ENCODE measurements at places on chromosomes 7 and 10. TPM values are rescaled to one million over a fixed set of nuclear protein-coding genes. Genes with fewer than 3 reads are reported as not detected.

GIMAP4 gene
- 12.7 TPM for total RNA-seq

NEURL1 gene
- 40.2 TPM for total RNA-seq

BAZ1B gene
- 58.4 TPM for total RNA-seq

DNA sequence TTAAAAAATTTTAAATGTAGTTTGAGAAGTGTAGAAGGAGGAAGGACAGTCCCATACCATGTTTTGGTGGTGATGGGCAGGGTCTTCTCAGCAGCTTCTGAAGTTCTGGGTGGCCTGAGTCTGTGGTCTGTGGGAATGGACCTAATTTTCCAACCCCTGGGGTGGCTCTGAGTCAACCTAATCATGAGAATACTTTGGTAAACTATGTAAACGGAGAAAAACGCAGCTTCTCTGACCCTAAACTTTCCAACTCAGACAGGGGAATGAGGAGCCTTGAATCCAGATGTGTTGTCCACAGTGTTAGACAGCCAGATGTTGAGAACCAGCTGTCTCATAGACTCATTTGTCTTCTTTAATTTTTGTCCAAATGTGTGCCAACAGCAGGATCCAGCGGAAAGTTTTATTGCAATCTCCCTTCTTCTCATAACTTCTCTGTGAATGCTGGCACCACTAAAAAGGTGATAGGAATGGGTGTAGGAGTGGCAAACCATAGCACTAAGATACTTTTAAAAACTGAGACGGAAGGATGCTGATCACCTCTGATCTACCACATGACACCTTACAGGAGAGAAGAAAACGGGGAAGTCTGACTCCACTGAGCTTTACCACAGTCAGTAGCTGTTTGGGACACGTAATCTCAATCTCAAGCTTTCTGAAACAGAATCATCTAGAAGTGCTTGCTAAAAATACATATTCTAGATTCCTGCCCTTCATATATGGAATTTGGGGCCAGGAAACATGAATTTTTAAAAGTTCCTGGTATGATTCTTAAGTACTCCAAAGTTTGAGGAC, 90.5 kb upstream of the PHYHIPL start:
- H3K4me1 ChIP-seq: no peaks in the 10 kb centered on the region
- DNase-seq: no peak
- no peaks in the 10 kb centered on the region for H3K27me3 ChIP-seq
- H3K4me3 ChIP-seq: no peak overlapping the region
- H3K36me3 ChIP-seq: no peaks in the 10 kb centered on the region

ACSM6 gene
- not detected for total RNA-seq

GRCh38 chr10:94006591-94007550, 13.1 kb downstream of the PLCE1 start:
- H3K36me3 ChIP-seq: no peaks in the 10 kb centered on the region
- H3K27ac ChIP-seq: peak overlapping the region; percentile 76

CCDC172 gene
- not detected for total RNA-seq

CRYGN gene
- total RNA-seq: not detected

TACC2 gene
- total RNA-seq: 93.2 TPM

DNA sequence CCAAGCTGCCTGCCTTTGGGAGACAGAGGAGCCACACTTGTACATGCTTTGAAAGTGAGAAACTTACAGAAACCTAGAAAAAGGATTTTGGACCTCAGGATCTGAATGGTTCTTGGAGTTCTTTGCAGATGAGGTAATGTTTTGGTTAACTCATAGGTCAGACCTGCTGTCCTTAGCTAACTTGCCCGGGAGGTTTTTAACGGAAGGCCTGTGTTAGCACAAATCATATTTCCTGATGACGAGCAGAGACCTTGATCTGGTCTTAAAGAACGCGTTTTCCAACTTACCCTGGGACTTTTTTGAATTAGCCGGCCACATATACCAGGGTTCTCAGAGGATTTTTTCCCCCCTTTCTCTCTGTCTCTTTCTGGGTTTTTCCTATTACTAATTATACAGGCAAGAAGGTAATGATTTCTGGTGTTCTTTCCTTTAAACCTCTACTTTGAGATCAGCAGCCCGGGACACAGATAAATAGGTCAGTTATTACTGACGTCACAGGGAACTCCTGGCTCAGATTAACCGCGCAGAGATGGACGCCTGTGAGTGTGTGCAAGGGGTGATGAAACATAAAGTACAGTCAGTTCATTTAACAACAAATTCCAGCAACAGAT, 101.7 kb upstream of the KLF6 start:
- no peak for DNase-seq
- H3K4me1 ChIP-seq: no peaks in the 10 kb centered on the region
- H3K27me3 ChIP-seq: no peaks in the 10 kb centered on the region

- H3K4me1 ChIP-seq: no peaks in the 10 kb centered on the region
- no peak for DNase-seq
- H3K36me3 ChIP-seq: no peaks in the 10 kb centered on the region
- no peaks in the 10 kb centered on the region for H3K27me3 ChIP-seq
- H3K27ac ChIP-seq: no peak overlapping the region
- H3K4me3 ChIP-seq: no peak overlapping the region
These were observed 14.9 kb downstream of the AFAP1L2 start for GRCh38 chr10:114389426-114389825.

- H3K36me3 ChIP-seq: no peaks in the 10 kb centered on the region
- DNase-seq: no peak
- no peaks in the 10 kb centered on the region for H3K4me1 ChIP-seq
These were observed 6.3 kb upstream of the IL2RA start for GRCh38 chr10:6068422-6068821.

DNA sequence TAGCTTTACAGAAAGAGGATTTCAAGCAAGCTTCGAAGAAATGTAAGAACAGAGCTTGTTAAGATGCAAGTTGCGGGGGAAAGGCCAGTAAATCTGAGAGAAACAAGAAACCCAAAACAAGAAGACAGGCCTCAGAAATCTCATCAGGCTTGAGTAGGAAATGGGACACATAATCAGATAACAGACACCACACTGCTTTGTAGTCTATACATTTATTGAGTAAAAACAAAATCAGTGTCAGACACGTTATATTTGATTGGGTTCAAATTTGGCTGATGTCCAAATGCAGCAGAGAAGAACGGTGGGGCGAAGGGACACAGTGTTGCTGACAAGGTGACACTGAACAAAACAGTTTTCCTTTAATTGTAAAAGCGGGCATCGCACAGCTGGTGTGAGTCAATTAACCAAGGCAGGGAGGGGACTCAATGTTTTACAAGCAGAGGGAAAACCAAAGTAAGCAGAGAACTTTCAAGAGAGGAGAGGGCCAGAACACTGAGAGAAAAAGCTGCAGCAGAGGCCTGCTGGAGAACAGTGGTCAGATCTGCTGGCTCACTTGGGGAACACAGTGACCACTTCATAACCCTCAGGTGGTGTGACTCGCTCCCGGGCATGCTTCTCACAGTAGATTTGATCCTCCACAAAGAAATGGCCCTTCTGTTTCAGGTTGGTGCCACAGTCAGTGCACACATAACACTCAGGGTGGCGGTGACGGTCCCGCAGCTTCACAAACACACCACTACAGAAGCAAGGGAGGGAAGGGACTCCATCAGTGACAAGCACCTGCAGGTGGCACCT, 43.5 kb downstream of the ACSM6 start:
- no peaks in the 10 kb centered on the region for H3K27me3 ChIP-seq
- DNase-seq: no peak

SMIM30 gene
- 29.1 TPM for total RNA-seq

GFRA1 gene
- total RNA-seq: 1.0 TPM

DNA sequence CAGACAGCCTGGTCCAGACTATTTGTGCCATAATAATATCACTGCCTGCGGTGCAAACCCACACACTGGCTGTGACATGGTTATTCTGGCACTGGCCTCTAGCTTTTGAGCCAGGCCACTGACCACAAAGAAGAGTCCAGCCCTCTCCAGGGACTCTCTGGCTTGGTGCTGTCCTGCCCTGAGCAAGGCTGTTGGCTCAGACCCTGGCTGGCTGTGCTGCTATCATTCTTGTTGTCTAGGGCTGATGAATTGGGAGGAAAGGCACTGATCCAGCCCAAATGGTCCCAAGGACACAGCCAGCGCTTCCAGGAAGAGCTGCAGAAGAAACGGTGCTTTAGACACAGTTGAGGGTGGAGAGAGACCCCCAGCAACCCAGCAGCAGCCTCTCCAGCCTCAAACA, 80.8 kb downstream of the TMEM130 start:
- no peak for DNase-seq
- no peak overlapping the region for H3K27ac ChIP-seq
- H3K4me1 ChIP-seq: no peaks in the 10 kb centered on the region
- H3K27me3 ChIP-seq: no peaks in the 10 kb centered on the region
- H3K36me3 ChIP-seq: no peaks in the 10 kb centered on the region

- H3K27me3 ChIP-seq: no peaks in the 10 kb centered on the region
- H3K27ac ChIP-seq: no peak overlapping the region
- no peaks in the 10 kb centered on the region for H3K36me3 ChIP-seq
These were observed 57.2 kb downstream of the ADAM12 start for GRCh38 chr10:126331101-126331500.

SPDYE16 gene
- total RNA-seq: not detected

DNA sequence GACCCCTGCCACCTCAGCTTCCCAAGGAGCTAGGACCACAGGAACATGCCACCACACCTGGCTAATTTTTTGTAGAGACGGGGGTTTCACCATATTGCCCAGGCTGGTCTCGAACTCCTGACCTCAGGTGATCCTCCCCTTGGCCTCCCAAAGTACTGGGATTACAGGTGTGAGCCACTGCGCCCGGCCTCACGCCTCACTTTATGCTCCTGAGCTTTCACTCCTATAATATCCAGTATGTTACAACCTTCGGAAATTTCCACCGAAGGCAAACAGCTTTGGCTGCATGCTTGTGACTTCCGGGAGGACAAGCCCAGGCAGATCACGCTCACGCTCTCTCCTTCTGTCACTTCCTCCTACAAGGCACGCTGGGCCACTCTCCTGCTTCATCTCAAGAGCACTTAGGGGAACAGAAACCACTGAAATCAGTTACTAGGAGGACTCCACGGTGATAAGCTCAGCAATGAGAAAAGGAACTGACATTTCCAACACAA, 4.4 kb upstream of the MAD1L1 start:
- H3K36me3 ChIP-seq: no peaks in the 10 kb centered on the region
- DNase-seq: peak; percentile 47
- peak overlapping the region; percentile 53 for H3K27ac ChIP-seq
- H3K4me1 ChIP-seq: no peaks in the 10 kb centered on the region
- no peaks in the 10 kb centered on the region for H3K27me3 ChIP-seq

DNA sequence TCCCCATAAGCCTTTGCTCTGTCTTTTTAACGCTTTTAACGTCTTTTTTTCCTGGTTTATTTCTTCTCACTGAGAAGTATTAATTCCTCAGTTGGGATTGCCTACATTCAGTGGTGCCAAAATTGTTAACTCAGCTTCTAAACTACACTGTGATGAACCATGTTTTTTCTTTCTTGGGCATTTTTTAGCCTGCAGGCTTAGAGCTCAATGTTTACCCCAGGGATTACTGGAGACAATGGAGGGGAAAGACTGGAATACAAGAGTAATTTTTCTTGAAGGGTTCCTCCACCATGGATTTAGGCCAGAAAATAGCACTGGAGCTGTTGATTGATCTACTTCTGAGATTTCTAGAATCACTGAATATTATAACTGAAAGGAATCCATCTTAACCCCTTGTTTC, 19.8 kb downstream of the STAMBPL1 start:
- no peak overlapping the region for H3K4me3 ChIP-seq
- H3K4me1 ChIP-seq: peaks cover 8% of the 10 kb centered on the region
- no peaks in the 10 kb centered on the region for H3K36me3 ChIP-seq
- H3K27me3 ChIP-seq: no peaks in the 10 kb centered on the region

DNA sequence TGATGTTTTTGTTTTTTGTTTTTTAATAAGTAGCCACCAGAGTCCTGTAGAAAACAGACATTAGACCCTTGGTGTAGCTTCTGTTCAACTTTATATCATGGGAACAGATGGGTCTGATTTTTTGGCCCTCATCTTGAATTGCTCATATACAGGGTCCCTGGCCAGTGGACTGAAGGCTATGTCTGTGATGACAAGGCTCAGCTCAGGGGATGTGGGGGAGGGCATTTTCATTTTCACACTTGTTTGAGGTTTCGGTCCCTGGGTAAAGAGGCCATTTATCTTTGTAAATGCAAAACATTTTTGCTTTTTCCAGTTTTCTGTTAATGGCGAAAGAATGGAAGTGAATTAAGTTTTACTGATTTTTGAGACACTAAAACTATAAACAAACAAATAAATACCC, 257.6 kb upstream of the PHYHIPL start:
- H3K4me3 ChIP-seq: no peak overlapping the region
- no peaks in the 10 kb centered on the region for H3K36me3 ChIP-seq
- H3K4me1 ChIP-seq: no peaks in the 10 kb centered on the region
- DNase-seq: no peak
- H3K27ac ChIP-seq: no peak overlapping the region
- no peaks in the 10 kb centered on the region for H3K27me3 ChIP-seq

PCLO gene
- total RNA-seq: 8.8 TPM

GRCh38 chr7:54904986-54905385, 113.8 kb upstream of the EGFR start:
- no peaks in the 10 kb centered on the region for H3K4me1 ChIP-seq
- H3K27me3 ChIP-seq: no peaks in the 10 kb centered on the region
- no peak for DNase-seq
- H3K36me3 ChIP-seq: no peaks in the 10 kb centered on the region
- no peak overlapping the region for H3K4me3 ChIP-seq

- H3K36me3 ChIP-seq: no peaks in the 10 kb centered on the region
- H3K27ac ChIP-seq: no peak overlapping the region
- no peak for DNase-seq
- no peak overlapping the region for H3K4me3 ChIP-seq
These were observed 77.1 kb downstream of the BMPER start for GRCh38 chr7:33982425-33982786.

BAG3 gene
- 30.4 TPM for total RNA-seq

MYL10 gene
- total RNA-seq: not detected

C10orf88 gene
- 6.3 TPM for total RNA-seq

TRPV5 gene
- not detected for total RNA-seq

- no peak overlapping the region for H3K4me3 ChIP-seq
- H3K27me3 ChIP-seq: no peaks in the 10 kb centered on the region
- H3K4me1 ChIP-seq: no peaks in the 10 kb centered on the region
- H3K27ac ChIP-seq: no peak overlapping the region
These were observed 78.9 kb downstream of the ADAM12 start for GRCh38 chr10:126309228-126309883.

DNA sequence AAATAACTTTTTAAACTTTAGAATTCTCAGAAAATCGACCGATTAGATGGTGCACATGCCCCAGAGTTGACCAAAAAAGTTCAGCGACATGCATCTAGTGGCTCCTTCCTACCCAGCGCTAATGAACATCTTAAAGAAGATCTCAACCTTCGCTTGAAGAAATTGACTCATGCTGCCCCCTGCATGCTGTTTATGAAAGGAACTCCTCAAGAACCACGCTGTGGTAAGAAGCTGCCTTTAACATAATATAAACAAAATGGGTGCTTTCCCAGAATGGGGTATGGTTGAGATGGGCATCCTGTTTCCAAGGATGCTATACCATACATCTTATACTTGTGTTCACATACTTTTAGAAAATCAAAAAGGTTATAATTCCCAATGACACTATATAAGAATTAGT, 24.6 kb downstream of the GLRX3 start:
- H3K27me3 ChIP-seq: no peaks in the 10 kb centered on the region
- no peak for DNase-seq
- no peak overlapping the region for H3K27ac ChIP-seq

GRCh38 chr10:130080461-130080814, 30.2 kb downstream of the C10orf143 start:
- no peaks in the 10 kb centered on the region for H3K36me3 ChIP-seq
- no peak overlapping the region for H3K27ac ChIP-seq
- H3K4me1 ChIP-seq: no peaks in the 10 kb centered on the region
- no peak for DNase-seq

All from colonic mucosa (tissue), 4 donors.